ENCODE measurements at places on chromosomes 6 and 20. TPM values are rescaled to one million over a fixed set of nuclear protein-coding genes. Genes with fewer than 3 reads are reported as not detected.

DNA sequence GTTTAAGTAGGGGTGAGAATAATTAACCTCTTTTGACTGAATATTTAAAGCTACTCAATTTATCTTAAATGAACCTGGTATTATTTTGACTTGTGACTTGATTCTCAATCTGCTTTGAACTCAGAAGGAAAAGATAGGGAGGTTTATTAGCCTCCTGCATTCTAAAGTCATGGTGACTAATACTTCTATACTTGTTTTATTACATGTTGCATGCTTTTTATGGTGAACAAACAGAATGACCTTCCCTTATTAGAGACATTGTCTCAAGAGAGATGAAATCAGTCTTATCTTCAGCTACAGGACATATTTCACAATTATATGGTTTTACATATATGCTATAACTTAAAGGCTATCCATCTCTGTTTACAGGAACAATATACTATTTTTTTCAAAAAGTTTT lies 336.9 kb downstream of the KHDRBS2 start:
- DNase-seq, result no peak

The CCN6 gene
- total RNA-seq, result not detected

The TCEA2 gene
- 82.5 TPM for total RNA-seq

The CLPSL1 gene
- not detected for total RNA-seq

- DNase-seq, result peak; percentile 46
Measured at GRCh38 chr6:72622094-72622940, 453 bp downstream of the KCNQ5 start.

The ADGRG6 gene
- total RNA-seq, result 78.9 TPM

The COL19A1 gene
- total RNA-seq, result not detected

DNA sequence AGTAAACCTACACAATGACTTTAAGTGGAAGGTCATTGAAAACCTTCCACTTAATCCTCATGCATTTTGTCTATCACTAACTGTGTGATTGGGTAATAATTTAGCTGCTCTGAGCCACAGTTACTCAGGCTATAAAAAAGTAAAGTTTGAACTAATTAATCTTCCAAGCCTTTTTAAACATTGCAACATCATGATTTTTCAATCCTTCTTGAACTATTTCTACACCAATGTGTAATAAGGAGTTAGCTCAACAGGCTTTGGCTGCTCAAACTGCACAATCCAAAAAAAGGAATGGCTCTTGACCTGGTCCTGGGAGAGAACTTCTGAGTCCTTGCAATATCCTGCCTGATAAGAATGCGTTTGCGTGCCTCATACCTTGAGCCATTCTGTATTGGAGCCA lies 34.8 kb upstream of the FILIP1 start:
- DNase-seq, result no peak

DNA sequence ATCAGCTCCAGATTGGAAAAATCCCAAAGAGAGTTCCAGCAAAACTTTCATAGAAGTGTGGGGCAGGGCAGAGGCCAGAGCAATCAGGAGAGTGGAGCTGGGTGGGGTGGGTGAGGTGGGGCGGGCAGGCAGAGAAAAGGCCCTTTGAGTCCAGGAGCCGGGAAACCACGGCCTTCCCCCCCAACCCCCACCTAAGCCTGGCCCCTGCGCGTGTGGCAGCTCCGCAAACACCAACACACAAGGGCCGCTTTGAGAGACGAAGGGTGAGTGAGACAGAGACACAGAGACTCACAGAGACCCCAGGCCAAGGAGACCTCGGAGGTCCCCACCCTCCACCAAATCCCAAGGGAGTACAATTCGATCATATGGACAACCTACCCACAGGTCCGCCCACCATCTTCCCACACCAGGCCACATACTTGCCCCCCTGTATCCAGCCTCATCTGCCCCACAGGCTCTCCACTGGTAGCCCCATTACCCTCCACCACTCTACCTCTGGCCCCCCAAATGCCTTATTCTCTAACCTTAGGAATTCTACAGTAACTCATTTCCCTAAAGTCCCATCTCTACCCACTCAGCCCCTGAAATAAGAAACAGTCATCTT lies 1.7 kb downstream of the COL11A2 start:
- no peak for DNase-seq

GRCh38 chr6:16758163-16758975 lies 2.9 kb downstream of the ATXN1 start:
- DNase-seq, result no peak

The SMLR1 gene
- total RNA-seq, result not detected

- DNase-seq, result no peak
Measured at GRCh38 chr6:52664991-52665686, 5.8 kb upstream of the TMEM14A start.

DNA sequence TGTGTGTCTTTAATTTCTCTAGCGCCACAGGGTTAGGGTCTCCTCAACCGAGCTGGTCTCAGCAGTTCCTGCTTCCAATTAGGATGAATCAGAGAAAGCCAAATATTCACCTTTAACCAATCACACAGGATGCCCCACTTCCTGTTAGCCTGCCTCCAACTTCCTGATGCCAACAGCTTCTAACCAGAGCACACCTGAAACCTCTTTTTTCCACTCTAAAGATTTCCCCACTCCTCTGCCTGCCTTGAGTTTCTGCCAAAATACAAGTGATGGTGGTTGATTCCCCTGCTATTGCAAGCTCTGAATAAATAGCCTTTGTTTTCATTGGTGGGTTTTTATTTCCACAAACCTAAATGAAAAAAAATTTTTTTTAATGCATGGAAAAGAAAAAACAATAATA lies 144.7 kb upstream of the UST start:
- DNase-seq, result no peak

GRCh38 chr6:11425431-11425871 lies 112.1 kb upstream of the TMEM170B start:
- DNase-seq, result no peak

DNA sequence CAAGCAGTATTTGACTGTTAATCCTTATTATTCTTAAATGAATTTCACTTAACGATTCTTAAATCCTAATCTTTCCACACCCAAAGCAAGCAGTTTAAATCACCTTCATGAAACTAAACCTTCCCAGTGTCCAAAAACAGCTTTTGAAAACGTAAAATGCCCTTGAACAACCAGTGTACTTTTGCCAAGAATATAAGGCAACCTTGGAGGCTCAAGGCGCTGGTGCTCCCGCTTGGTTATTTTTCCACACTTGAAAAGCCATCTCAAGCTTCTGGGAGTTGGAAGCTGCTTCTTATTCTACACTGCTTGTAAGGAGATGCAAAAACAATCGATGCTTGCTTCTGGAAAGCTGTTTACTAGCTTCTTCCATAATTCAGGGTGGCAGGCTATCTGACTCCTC lies 625.7 kb downstream of the HTR1B start:
- DNase-seq, result no peak

The TMEM239 gene
- total RNA-seq, result not detected

The ARFGAP1 gene
- total RNA-seq, result 132 TPM

The HLA-DOA gene
- total RNA-seq, result 1.7 TPM

GRCh38 chr6:170532867-170533488 lies 20.1 kb downstream of the PSMB1 start:
- DNase-seq, result no peak

The HLA-DMA gene
- total RNA-seq, result 1.7 TPM

The SIGLEC1 gene
- not detected for total RNA-seq

- no peak for DNase-seq
Measured at GRCh38 chr6:90584636-90585255, 2.1 kb downstream of the MAP3K7 start.

DNA sequence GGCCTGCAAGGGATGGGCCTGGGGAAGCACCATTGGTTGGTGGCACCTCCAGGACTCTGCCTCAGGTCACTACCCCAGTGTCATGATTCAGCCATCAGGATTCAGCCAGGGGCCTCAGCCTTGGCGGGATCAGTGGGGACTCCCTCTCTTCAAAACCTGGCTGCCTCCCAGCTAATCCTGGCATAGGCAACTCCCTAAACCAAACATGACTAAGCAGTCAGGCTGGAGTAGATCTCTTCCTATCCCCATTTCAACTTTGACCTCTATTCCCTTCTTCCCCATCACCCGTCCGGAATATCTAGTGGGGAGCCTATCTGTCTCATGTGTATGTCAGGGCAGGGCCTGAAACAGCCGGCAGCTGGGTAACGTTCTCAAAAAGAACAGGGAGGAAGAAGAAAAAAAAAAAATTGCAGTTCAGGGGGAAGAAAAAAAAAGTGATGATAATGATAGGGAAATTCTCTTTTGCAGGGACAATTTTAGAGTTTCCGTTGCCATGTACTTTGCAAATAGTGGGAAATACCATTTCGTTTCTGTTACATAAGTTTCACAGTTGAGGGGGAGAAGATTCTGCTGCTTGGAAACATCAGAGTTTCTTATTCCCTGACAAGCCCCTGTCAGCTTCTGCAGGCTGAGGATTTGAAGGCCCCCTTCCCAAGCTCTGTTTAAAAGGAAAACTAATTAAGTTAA lies 4.1 kb upstream of the PREX1 start:
- DNase-seq, result no peak

GRCh38 chr6:25320459-25320858 lies 41.3 kb downstream of the CARMIL1 start:
- no peak for DNase-seq

DNA sequence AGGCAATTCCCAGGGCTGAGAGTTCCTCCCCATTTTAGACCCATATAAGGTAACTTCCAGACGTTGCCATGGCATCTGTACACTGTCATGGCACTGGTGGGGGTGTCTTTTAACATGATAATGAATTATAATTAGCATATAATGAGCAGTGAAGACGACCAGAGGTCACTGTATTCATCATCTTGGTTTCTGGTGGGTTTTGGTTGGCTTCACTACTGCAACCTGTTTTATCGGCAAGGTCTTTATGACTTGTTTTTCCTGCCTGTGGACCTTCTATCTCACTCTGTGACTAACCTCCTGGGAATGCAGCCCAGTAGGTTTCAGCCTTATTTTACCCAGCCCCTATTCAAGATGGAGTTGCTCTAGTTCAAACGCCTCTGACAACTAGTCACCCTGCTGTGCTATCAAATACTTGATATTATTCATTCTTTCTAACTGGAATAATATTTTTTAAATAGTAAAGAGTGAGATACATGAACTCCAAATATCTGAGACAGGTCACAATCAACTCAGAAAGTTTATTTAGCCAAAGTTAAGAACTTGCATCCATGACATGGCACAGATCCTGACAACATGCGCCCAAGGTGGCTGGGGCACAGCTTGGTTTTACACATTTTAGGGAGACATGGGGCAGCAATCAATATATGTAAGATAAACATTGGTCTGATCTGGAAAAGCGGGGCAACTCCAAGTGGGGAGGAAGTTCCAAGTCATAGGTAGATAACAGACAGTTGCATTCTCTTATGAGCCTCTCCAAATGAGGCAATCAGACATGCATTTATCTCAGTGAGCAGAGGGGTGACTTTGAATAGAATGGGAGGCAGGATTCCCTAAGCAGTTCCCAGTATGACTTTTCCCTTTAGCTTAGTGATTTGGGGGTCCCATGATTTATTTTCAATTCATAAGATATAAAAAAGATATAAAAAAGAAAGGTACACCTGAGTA lies 1.2 kb upstream of the UFL1 start:
- DNase-seq, result no peak

GRCh38 chr6:98452685-98453084 lies 381.7 kb upstream of the POU3F2 start:
- DNase-seq, result no peak

Data from neural crest cell (in vitro differentiated cells).